ENCODE measurements at places on chromosomes 2 and 18.

- no peak for DNase-seq
Measured at GRCh38 chr2:68189991-68190784, 32.5 kb downstream of the PNO1 start.

DNA sequence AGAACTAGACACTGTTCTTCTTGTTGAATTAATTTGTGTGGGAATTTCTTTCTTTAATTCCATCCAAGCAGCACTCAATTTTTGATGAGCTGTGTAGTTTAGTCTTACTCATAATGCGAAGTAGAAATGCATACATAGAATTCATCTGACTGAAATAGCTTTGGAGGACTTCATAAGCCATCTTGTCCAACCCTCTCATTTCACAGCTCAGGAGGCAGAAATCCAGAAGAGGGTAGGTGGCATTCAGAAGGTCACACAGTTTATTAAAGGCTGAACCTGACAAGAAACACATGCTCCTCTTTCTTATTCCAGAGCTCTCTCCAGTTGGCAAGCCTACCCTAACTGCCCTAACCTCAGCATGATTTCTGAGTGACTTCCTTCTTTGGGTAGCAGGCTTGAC, 169.2 kb upstream of the NOSTRIN start:
- DNase-seq, result no peak

- no peak for DNase-seq
Measured at GRCh38 chr2:33706410-33706809, 107.3 kb upstream of the FAM98A start.

GRCh38 chr18:12862467-12862866, 21.6 kb downstream of the PTPN2 start:
- no peak for DNase-seq

DNA sequence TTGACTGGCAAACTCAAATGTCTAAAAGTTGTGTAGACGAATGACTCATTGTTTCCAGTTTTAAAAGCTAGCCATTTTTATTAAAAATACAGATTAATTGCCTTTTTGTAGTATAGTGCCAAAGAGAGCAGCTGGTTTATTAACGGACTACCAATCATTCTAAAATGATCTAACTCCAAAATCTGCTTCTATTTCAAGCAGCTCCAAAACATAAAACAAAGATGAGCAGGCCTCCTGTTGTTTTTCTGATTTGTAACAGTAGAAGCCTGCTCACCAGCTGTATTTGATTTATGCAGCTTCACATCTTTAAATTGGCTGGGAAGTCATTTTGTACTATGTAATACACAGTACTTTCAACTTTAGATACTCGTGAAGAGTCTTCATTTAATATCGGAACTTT, 171.8 kb downstream of the UBR3 start:
- no peak for DNase-seq

DNA sequence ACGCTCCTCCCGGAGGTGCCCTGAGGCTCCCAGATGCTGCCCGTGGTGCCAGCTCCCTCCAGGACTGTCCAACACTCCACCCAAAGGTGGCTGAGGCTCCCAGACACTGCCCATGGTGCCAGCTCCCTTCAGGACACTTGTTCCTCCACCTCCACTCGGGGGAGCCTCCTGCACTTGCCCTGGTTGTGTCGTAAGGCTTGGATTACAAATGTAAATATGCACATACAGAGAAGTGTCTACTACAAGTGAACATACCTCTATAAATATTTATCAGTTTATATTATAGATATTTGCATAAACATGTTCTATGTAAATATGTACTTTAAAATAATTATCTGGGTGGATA, 143.3 kb downstream of the PXDN start:
- DNase-seq, result no peak

DNA sequence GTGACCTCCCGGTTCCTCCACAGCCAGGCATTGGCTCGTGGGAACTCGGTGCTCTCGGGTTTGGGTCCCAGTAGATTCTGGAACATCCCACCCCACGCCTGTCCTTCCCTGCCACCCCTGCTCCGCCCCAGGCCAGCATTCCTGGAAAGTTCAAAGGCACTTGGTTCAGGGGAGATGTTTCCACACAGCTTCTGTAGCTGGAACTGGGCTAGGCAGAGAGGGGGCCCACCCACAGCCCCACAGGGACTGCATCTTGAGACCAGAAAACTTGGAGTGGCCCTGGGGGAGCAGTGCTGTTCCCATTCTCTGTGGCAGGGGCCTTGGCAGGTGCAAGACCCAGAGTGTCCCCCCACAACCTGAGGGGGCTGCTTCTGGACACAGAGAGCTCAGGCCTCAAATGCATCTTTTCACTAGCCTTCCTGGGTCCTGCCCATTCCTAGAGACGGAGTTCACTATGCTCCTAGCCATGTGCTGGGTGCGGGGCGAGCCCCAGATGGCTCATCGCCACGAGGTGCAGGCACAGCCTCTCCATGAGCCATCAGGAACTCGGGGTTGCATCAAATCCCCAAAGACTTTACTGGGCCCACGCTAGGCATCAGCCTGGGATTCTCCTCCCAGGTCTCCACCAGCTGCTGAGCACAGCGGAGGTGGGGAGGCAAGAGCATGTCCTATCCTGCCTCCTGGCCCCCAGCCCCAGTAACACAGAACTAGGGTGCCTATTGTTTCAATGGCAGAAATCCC, 68.7 kb downstream of the ZFP36L2 start:
- DNase-seq, result no peak

- no peak for DNase-seq
Measured at GRCh38 chr18:73879766-73880165, 267.9 kb downstream of the FBXO15 start.

DNA sequence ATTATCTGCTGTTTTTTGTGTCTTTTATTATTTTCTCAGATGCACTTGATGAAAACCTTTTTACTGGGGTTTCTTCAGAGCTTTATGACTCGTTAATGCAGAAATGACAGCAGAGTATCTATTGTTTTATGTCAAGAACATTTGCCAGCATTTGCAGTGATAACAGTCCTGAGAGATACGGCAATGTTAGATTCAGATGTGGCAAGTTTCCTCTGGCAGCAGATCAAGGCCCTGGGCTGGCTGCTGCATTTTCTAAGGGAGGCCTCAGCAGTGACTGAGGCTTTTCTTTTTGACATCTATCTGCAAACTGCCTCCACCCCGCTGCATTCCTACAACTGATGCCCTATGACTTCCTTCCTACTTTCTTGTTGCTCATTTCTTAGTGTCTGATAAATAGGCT, 40.2 kb downstream of the EFEMP1 start:
- DNase-seq, result no peak

- no peak for DNase-seq
Measured at GRCh38 chr18:74994502-74995418, 214.2 kb downstream of the PTGR3 start.

GRCh38 chr18:57347784-57348183, 4.6 kb upstream of the ST8SIA3 start:
- no peak for DNase-seq

GRCh38 chr2:231146665-231147064, 21.8 kb upstream of the HTR2B start:
- no peak for DNase-seq

DNA sequence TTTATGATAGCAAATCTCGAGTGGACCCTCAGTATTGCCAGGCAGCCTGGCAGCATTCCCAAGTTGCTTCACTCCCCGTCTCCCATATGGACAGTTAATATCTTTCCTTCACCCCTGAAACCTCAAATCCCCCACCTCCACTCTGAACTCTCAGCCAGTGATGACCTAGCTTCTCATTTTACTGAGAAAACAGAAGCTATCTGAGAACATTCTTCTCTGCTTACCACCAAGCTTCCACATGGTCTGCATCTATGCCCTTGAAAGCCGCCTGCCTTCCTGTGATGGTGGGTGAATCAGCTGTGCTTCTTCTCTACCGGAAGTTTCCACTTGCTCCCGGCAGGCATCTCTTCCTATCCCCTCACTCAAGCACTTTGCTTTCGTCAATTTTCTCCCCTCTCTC, 529.2 kb downstream of the EPHA4 start:
- no peak for DNase-seq

GRCh38 chr18:2111456-2111855, 459.8 kb downstream of the METTL4 start:
- DNase-seq, result no peak

GRCh38 chr2:231909631-231910030, 16.6 kb downstream of the NPPC start:
- no peak for DNase-seq

DNA sequence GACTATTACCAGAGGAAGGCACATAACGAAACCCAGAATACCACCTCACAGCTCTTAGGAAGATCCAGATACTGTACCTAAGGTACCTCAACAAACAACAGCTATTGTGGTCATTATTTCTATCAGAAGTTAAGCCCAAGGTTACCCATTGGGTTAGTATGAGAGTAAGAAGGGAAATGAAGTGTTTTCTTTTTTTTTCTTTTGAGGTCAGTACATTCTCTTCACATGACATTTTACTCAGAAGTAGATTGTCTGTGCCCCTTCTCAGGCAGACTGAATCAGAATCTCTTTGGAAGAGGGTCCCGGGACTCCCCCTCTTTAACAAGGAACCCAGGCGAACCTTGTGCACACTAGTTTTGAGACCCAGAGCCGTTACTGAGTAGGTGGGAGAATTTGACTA, 233.7 kb upstream of the CXCR4 start:
- no peak for DNase-seq

- DNase-seq, result no peak
Measured at GRCh38 chr2:238438856-238439849, 12.4 kb downstream of the ASB1 start.

DNA sequence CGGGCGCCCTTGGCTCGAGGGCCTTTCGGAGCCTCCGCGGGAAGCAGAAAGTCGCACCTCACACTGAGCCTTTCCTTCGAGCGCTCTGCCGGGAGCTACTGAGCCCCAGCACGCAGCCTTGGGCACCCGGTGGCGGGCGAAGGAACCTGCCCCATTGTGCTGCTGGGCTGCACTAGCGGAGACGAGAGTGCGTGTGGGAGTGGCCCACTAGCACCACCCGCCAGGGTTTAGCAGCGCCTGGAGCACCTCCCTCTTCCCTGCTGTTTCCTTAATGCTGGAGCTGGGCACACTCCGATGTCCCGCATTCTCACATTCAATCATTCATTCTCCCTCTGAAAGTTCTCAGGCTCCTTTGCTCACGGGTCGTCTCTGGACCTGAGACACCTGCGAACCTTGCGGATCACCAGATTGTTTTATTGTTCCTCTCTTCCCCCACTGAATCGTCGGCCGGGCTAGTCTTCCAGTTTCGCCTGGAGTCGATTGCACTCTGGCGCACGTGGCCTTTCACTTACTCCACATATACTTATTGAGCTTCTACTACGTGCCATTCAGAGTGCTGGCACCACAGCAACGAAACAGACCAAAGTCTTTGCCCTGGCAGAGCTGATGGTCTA, 8.5 kb upstream of the PAX3 start:
- no peak for DNase-seq

DNA sequence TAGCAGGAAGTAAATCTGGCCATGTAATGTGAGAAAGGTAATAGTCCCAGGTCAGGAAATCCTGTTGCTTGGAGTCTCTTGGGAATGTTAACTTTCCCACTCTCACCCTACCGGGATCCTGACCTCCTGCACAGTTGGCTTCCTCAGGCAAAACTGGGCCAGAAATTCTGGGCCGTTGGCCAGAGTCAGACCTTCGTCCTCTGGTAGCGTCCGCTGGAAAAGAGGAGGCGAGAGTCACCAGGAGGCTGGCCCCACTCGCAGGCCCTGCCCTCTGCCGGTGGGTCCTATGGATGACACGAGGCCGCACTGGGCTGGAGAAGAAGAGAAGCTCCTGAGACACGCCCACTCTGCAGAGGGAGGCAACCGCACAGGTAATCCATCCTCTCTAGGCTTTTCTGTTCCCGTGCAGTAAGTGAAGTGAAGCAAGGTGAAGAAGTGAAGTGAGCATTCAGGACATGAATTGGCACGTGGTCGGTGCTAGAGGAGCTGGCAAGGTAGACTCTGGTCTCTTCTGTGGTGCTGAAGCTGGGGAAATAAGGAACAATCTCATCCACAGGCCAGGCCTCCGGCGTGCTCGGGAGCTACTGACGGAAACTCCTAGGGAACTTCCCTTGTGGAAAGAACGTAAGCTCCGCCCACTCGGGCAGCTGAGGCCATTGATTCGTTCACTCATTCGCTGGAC, 182.7 kb upstream of the GLI2 start:
- no peak for DNase-seq

GRCh38 chr2:225998653-225999052, 599.1 kb downstream of the NYAP2 start:
- DNase-seq, result no peak

- DNase-seq, result no peak
Measured at GRCh38 chr2:72750466-72750865, 75.4 kb downstream of the EXOC6B start.

DNA sequence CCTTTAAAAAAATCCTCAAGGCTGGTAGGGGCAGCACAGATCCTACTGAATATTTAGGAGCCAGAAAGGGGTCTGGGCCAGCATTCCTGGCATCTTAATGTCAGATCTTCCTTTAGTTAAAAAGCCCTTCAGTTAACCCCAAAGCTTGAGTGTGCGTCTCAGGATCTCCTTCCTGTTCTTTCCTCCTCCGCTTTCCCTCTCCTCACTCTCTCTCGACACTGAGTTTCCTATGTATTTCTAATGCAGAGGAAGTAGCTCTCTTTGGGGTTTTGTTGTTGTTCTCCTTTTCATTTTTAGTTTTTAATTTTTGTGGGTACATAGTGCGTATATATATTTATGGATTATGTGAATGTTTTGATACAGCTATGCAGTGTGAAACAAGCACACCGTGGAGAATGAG, 109.9 kb upstream of the COPS8 start:
- no peak for DNase-seq

- DNase-seq, result no peak
Measured at GRCh38 chr18:577643-578375, 2.4 kb upstream of the CETN1 start.

DNA sequence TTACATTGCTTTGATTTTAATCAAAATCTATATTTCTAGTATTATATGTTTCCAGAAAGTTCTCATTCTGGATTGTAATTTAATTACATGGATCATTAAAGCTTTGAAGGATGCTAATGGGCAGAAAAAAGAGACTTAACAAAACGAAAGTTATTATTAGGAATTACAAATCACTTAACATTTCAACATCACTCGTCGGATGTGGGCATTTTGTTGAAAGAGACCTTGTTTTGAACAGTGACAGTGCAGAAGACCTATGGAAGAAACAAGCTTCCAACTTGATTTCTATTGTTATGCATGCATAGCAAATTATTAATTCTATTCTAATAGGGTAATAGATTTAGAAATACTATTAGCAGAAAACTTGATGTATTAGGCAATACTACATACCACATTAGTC, 31.4 kb upstream of the DARS1 start:
- DNase-seq, result no peak

DNA sequence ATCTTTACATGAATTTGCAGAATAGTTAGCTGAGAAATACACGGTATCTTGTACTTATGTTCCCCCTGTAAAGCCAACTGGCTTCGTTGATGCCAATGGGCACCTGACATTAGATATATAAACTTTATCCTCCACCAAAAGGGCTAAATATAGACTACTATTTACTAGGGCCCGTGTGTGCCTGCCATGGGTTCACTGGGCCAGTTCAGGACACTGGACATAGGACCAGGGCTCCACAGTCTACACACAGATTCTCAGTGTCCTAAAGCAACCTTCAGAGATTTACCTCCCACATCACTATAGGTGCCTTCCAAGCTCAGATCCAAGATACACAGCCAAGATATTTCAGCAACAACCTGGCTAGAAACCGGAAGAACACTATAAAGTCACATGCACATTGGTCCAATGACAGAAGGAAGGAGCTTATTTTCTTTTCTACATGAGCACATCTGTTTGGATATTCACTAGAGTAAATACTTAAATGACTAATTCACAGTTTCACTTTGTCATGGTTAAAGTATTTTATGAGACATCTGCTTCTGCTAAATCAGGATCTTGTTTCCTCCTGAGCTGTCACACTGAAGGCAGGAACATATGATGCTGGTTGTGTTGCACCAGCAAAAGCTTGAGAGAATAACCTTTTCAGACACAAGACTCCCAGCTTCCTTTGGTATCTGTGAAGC, 95.1 kb downstream of the MYO5B start:
- DNase-seq, result no peak
